Mesenchymal stem cell (in vitro differentiated cells and primary cell): ENCODE measurements at places on chromosomes 2 and 18.

DNA sequence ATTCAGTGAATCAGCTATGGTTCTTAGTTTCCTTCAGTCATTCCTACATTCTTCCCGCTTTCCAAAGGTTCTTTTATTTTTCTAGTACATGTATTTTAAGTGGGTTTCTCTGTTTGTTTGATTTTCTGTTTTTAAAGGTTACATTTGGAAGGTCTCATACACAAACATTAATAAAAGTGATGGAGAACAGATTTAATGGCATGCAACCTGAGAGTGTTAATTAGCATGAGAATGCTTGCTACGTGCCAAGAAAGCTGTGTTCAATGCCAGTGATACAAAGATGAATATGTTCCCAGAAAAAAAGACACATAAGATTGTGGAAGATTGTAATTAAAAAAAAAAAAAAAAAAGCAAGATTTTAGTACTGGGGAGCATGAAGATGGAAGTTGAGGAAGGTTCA, 61.8 kb upstream of the CDC42EP3 start:
- DNase-seq, result no peak
- H3K4me3 ChIP-seq, result no peak overlapping the region
- no peak overlapping the region for H3K27ac ChIP-seq
- no peaks in the 10 kb centered on the region for H3K36me3 ChIP-seq
- H3K4me1 ChIP-seq, result peaks cover 6% of the 10 kb centered on the region

GRCh38 chr2:222950638-222951285, 89.9 kb downstream of the ACSL3 start:
- H3K4me1 ChIP-seq, result peaks cover 10% of the 10 kb centered on the region
- peak overlapping the region; percentile 58 for H3K27ac ChIP-seq
- peak; percentile 86 for DNase-seq
- H3K4me3 ChIP-seq, result no peak overlapping the region
- H3K27me3 ChIP-seq, result no peaks in the 10 kb centered on the region

GRCh38 chr2:191907091-191907490, 60.2 kb upstream of the CAVIN2 start:
- no peak for DNase-seq
- no peak overlapping the region for H3K4me3 ChIP-seq
- H3K36me3 ChIP-seq, result no peaks in the 10 kb centered on the region
- H3K27ac ChIP-seq, result no peak overlapping the region

DNA sequence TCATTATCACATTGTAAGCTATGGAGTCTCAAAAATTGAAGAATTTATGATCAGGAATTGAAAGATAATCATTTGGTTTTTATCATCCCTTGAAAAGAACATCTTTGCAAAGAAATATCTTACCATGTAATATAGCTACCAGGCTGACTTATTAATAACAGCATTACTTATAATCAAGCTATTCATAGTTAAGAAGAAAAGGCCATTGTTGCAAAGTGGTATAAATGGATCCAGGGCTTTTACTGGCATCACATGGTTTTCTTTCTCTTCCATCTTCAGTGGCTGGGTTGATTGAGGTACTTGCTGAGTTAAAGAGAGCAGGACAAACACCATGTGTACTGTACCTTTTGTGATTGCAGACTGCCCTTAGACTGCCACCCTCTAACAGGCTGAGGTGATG, 39.6 kb downstream of the MFSD6 start:
- H3K4me1 ChIP-seq, result no peaks in the 10 kb centered on the region
- H3K36me3 ChIP-seq, result no peaks in the 10 kb centered on the region
- no peak for DNase-seq
- no peak overlapping the region for H3K27ac ChIP-seq
- H3K27me3 ChIP-seq, result no peaks in the 10 kb centered on the region

DNA sequence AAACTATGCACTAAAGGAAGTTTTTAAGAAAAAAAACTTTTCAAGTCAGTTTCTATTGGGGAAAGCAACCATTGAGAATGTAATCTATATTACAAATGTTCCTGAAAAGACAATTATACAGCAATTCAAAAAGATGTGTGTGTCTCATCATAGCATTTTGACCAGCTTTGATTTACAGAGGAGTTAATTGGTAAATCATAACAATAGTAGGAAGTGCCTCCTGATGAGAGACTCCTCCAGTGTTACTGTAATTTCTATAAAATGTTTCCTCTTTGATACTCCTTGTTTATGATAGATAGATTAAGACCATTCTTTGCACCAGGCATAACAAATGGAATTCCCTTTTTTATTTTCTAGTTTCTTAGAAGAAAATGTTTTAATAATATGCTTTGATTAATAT, 249.9 kb downstream of the CALCRL start:
- no peaks in the 10 kb centered on the region for H3K4me1 ChIP-seq
- no peak overlapping the region for H3K27ac ChIP-seq
- DNase-seq, result no peak

- H3K27ac ChIP-seq, result peak overlapping the region; percentile 55
- H3K36me3 ChIP-seq, result peaks cover 34% of the 10 kb centered on the region
- no peak for DNase-seq
- no peaks in the 10 kb centered on the region for H3K27me3 ChIP-seq
- H3K4me3 ChIP-seq, result no peak overlapping the region
These were observed 1.8 kb downstream of the NARS1 start for GRCh38 chr18:57619876-57620275.

- H3K27ac ChIP-seq, result no peak overlapping the region
- peaks cover 10% of the 10 kb centered on the region for H3K4me1 ChIP-seq
- H3K36me3 ChIP-seq, result no peaks in the 10 kb centered on the region
These were observed 160.5 kb upstream of the STK17B start for GRCh38 chr2:196331851-196332250.

- no peaks in the 10 kb centered on the region for H3K36me3 ChIP-seq
- H3K4me1 ChIP-seq, result no peaks in the 10 kb centered on the region
- H3K4me3 ChIP-seq, result no peak overlapping the region
- H3K27ac ChIP-seq, result no peak overlapping the region
- no peaks in the 10 kb centered on the region for H3K27me3 ChIP-seq
These were observed 300.0 kb upstream of the PIK3C3 start for GRCh38 chr18:41655074-41655473.

- no peak overlapping the region for H3K4me3 ChIP-seq
- no peaks in the 10 kb centered on the region for H3K27me3 ChIP-seq
- peaks cover 7% of the 10 kb centered on the region for H3K36me3 ChIP-seq
- no peak overlapping the region for H3K27ac ChIP-seq
- peaks cover 18% of the 10 kb centered on the region for H3K4me1 ChIP-seq
These were observed 57.0 kb upstream of the TXNDC2 start for GRCh38 chr18:9828506-9829396.

- no peak overlapping the region for H3K27ac ChIP-seq
- no peak overlapping the region for H3K4me3 ChIP-seq
- H3K27me3 ChIP-seq, result no peaks in the 10 kb centered on the region
- no peaks in the 10 kb centered on the region for H3K4me1 ChIP-seq
- no peak for DNase-seq
These were observed 31.5 kb upstream of the PGAP1 start for GRCh38 chr2:196957881-196958525.

GRCh38 chr18:42126586-42126985, 171.6 kb downstream of the PIK3C3 start:
- no peak overlapping the region for H3K4me3 ChIP-seq
- no peaks in the 10 kb centered on the region for H3K27me3 ChIP-seq
- H3K27ac ChIP-seq, result no peak overlapping the region
- no peaks in the 10 kb centered on the region for H3K4me1 ChIP-seq

DNA sequence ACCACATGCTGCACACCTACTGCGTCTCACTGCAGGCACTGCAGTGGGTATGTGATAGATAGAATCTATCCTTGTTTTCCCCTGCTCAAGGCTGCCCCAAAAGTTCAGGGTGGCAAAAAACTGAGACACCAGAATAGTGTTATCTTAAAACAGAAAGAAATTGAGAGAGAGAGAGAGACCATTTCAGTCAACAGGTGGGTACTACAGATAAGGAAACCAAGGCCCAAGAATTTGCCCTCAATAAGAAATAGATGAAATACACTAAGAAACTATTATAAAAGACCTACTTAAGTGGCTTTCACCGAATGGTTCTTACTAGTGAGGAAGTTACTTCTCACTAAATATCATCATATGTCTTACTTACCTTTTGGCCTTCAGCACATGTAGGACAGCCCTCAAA, 27.9 kb downstream of the EPG5 start:
- no peak for DNase-seq
- H3K4me1 ChIP-seq, result peaks cover 6% of the 10 kb centered on the region
- no peaks in the 10 kb centered on the region for H3K27me3 ChIP-seq
- H3K27ac ChIP-seq, result no peak overlapping the region
- no peak overlapping the region for H3K4me3 ChIP-seq

- H3K4me3 ChIP-seq, result no peak overlapping the region
- DNase-seq, result no peak
- no peak overlapping the region for H3K27ac ChIP-seq
- peaks cover 5% of the 10 kb centered on the region for H3K4me1 ChIP-seq
- no peaks in the 10 kb centered on the region for H3K27me3 ChIP-seq
These were observed 40.5 kb upstream of the TXNDC2 start for GRCh38 chr18:9845256-9845655.

- H3K27ac ChIP-seq, result no peak overlapping the region
- H3K27me3 ChIP-seq, result no peaks in the 10 kb centered on the region
- H3K36me3 ChIP-seq, result no peaks in the 10 kb centered on the region
- peak; percentile 78 for DNase-seq
- no peaks in the 10 kb centered on the region for H3K4me1 ChIP-seq
These were observed 20.5 kb upstream of the IL1RL2 start for GRCh38 chr2:102166189-102166845.

- H3K4me1 ChIP-seq, result peaks cover 11% of the 10 kb centered on the region
- no peaks in the 10 kb centered on the region for H3K36me3 ChIP-seq
These were observed 633 bp downstream of the MALT1 start for GRCh38 chr18:58671632-58672564.

- DNase-seq, result no peak
- H3K36me3 ChIP-seq, result no peaks in the 10 kb centered on the region
- H3K27ac ChIP-seq, result no peak overlapping the region
- H3K27me3 ChIP-seq, result no peaks in the 10 kb centered on the region
- H3K4me1 ChIP-seq, result peaks cover 41% of the 10 kb centered on the region
These were observed 75.0 kb downstream of the CTIF start for GRCh38 chr18:48613589-48614404.
